ENCODE measurements at places on chromosomes 12 and 14.

DNA sequence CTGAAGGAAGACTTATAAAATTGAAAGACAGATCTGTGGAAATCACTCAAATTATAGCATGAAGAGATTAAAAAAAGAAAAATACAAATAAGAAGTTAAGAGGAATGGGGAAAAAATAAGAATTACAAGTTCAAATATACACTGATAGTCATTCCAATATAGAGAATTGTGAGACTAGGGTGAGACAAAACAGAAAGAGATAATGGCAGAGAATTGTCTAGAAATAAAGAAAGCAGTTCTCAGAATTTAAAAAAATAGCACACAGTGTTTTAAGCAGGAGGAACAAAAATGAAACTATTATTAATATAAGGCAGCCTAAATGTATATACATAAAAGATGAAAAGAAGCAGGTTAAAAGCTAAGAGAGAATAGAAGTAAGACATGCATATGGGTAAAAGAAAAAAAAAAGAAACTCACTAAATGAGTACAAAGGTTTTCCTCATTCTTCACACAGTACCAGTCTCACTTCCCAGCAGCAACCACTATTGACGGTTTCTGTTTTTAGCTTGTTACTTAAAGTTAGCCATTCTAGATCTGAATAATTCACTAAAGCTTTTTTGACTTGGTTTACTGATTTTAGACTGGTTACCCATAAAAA lies 31.1 kb downstream of the SLC38A4 start:
- DNase-seq = no peak

DNA sequence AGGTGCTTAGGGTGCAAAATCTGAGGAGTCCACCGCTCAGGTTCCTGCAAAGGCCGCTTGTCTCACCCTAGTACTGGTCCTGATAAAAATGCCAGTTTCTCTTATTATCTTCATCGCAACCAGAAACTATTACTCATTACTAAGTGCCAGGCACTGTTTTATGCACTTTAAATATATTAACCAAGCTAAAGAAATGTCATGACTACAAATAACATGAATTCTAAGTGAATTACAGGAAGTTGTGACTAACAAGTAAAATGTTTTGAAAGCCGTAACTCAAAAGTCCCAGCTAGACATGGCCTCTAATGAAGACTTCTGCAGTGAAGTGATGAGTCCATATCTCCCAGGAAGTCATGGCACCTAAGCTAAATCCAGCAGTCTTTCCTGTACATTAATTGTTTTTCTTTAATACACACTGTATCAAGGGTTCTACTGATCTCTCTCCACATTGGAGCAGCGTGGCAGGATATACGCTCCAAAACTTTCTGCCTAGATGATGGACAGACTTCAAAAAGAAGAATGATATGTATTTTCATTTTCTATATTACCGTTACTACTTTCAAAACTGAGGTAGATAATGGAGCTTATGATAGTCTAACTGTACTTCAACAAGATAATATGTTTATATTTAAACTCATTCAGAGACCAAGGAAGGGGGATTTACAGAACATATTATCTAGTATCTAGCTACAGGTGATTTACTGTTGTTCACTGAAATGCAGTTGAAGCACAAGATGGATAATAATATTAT lies 117.3 kb upstream of the ARID2 start:
- no peak for DNase-seq

GRCh38 chr14:53786045-53786444 lies 170.6 kb downstream of the BMP4 start:
- DNase-seq = no peak

GRCh38 chr12:131438881-131439280 lies 272.0 kb upstream of the SFSWAP start:
- DNase-seq = no peak

GRCh38 chr14:23629832-23630396 lies 6.2 kb upstream of the DHRS2 start:
- no peak for DNase-seq

- no peak for DNase-seq
Observed at GRCh38 chr12:110266381-110266960, 14.6 kb upstream of the ATP2A2 start.
